ENCODE measurements at places on chromosomes 2 and 18.

DNA sequence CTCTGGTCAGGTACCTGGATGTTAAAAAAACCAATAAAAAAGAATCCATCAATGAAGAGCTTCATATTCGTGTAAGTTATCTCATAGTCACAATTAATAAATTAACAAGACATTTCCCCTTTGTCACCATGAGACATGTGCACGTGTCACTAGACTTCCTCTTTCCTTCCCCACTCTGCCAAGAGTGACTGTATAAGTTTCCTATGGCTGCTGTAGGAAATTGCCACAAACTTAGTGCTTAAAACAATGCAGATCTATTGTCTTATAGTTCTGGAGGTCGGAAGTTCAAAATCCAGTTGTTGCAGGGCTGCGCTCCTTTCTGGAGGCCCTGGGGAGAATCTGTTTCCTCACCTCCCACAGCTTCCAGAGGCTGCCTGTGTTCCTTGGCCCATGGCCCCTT, 35.8 kb downstream of the SLC9A4 start:
- DNase-seq: no peak

DNA sequence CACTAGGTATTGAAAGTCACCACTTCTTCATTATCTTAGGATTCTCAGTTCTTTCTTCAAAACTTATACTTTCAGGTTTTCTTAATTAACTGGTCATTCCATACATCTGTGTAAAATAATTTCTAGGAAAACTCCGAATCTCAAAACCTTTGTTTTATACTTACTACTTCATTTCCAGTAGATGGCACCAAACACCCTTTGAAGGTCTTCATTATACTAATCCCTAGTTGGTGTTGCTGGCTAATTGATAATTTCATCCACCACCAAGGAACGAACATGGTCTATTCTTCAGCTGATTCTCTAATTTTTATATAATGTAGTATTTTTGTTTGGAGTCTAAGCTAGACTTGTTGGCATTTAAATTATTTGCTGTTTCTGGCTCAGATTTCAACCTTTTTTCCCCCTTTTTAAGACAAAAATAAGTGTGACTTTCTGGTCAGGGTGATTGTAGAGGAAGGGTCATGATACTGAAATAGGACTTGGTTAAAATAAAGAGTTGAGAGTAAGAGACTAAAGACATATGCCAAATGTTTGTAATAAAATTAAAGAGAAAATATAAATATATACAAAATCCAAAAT, 2.8 kb upstream of the MXD1 start:
- DNase-seq: no peak

DNA sequence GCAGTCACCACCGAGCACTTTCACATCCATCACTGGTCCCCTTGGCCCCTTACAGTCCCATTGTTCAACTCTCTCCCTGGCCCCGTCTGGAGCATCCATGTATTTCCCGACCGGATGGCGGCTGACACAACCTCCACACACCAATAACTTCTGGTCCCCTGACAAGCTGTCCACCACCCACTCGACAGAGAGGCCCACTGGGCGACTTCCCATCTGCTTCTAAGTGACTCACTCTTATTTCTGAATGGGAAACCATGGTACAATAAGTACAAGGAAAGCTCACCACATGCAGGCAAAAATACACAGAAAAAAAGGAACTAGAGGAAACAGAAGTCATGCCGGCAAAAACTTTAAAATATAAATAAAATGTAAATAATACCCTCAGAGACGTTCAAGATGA, 82.9 kb upstream of the RAB12 start:
- no peak for DNase-seq

DNA sequence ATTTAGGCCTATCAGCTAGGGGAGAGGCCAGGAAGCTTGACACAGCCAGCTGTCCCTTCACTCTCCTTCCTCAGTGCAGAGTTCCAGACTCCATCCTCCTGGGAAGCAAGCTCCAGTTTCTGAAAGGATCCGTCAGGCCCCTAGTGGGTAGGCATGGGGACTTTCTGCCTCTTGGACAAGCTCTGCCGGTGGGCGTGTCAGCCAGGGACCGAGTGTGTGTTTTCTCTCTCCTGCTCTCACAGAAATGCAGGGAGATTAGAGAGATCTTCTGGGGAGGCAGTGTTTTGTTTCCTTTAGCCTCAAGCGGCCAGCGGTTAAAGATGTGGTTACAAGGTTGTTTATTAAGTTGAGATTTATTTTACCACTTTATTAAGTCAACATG, 29.9 kb upstream of the OTOS start:
- no peak for DNase-seq

DNA sequence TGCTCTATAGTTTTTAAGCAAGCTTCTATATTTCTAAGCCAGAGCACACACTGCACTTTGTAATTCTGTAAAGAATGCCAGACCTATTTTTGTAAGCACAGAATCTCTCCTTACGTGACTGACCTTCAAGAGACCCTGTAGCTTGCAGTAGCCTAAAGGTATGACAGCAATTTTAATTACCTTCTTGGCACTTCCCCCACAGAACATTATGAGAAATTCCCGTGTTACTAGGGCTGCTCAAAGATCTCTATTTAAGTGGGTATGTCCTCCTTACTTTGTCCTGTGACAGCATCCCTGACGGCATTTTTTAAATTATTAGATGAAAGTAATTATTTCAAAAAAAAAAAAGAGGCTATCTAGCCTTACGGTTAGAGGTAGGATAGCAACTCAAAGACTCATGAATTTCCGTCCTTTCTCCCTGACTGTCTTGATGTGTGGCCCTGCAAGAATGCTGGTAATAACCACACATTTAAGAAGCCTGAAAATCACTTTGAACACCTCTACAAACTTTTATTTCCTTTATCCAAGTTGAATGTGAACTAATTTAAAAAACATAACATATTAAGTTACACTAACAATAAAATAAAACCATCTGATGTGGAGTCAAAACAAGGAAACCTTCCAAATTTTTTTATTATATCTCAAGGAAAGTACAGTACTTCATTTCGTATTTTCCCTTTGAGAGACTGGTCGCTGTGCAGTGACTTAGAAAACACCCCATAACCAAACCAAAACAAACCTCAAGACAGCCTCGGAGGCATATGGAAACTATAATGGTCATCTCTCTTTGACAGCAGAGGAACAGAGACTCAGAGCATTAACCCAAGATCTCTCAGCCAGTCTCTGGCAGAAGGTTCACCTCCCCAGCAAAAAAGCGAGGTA, 54.9 kb downstream of the THUMPD2 start:
- no peak for DNase-seq

- DNase-seq: no peak
Observed at GRCh38 chr2:143802871-143803650, 673.8 kb downstream of the ARHGAP15 start.

- no peak for DNase-seq
Observed at GRCh38 chr2:119397196-119397595, 30.4 kb downstream of the DBI start.

DNA sequence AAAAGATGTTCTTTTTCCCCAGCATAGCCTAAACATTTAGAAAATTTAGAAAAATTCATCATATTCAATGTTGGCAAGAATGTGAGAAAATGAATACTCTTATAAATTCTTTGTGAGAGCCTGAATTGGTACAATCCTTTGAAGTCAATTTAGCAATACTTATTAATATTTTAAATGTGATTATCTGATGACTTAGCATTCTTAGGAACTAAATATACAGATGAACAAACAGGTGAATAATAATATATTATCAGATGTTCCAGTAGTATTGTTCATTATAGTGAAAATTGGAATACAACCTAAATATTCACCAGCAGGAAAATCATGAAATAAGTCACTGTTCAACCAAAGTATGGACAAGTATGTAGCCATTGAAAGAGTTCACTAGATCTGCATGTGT, 55.5 kb upstream of the MEIS1 start:
- no peak for DNase-seq

Measured in femur (tissue), 1 donor.